ENCODE measurements at places on chromosomes 16 and 17. TPM values are rescaled to one million over a fixed set of nuclear protein-coding genes. Genes with fewer than 3 reads are reported as not detected.

The ZSCAN10 gene
- total RNA-seq: not detected

The ZNF785 gene
- total RNA-seq: not detected

The ABI3 gene
- not detected for total RNA-seq

The CSH1 gene
- total RNA-seq: not detected

The CCL8 gene
- not detected for total RNA-seq

The NPIPA2 gene
- 2.0 TPM for total RNA-seq
